ENCODE measurements at places on chromosomes 6 and 20.

GRCh38 chr6:41630946-41631345 is 7.3 kb upstream of the MDFI start:
- DNase-seq, result no peak

DNA sequence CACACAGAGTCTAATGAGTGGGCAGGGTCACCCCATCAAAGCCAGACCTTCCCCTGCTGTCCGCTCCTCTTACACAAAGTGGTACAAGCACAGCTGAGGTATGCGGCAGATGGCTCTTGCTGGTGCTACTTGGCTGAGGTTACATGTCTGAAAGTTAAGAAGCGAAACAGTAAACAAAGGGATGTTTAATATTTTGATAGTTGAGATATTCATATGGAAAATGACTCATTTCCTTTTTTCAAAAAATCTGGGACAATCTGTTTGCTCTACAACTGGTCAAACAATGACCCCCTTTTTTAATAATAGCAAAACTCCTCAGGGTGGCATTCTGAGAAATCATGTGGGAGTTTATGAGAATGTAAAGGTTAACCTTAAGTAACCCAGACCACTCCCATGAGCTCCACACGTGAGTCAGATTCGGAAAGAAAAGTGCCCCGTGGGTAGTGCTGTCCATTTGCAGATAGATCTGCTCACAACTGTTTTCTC is 245.3 kb downstream of the TBXT start:
- DNase-seq, result no peak

- no peak for DNase-seq
Measured at GRCh38 chr6:33957131-33957891, 153.5 kb upstream of the MLN start.

DNA sequence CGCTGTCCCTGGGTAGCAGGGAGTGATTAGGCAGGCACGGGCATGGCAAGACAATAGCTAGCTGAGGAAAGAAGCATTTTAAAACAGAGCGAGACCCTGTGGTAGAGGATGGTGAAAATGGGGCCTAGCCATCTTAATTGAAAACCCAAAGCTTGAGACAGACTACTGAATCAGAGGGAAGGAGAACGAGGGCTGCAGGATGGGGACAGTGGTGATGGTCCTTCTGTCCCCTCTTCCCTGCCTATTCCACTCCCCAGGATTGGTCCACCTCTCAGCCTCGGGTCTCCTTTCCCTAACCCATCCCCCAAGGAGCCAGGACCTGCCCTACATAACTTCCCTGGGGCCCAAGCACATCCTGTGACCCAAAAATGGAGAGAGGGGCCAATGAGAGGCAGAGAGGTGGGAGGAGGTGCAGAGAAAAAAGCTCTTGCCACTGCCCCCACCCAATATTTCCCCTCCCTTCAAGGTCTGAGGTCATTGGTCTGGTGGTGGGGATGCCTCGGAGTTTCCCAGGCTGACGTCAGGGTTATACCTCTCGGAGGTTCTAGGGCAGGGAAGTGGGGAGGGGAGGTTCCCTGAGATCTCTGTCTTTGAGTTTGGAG is 884 bp upstream of the CUTA start:
- DNase-seq, result no peak

DNA sequence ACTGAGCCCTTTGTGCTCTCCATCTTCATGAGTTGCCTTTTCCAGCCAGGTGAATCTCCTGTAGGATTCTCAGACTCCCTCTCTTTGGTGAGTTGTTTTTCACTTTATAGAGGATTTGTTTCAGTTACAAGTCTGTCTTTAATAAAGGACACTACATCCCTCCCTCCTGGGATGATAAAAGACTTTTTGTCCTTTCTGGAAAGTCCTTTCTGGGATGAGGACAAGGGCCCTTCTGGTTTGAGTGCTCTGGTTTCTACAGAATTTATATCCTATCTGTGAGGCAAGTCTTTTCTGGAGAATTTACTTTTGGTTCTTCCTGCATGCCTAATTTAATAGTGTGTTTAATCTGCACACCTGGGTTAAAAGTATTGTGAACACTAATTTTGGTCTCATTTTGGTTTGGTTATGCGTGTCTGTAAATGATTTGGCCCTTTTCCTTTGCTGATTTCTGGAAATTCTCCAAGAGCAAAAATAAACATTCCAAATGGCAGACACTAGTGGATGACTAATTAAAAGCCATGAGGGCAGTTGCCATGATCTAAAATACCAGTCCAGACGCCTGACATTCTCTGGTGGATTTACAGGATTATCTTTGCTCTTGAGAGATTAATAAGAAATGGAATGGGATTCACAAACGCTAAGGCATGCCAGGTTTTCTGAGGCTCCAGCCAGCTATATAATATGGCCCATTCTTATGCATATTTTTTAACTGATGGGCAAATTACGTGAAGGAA is 44.8 kb downstream of the TCP11 start:
- no peak for DNase-seq

- no peak for DNase-seq
Measured at GRCh38 chr6:20211941-20212391, 303 bp downstream of the MBOAT1 start.

- DNase-seq, result no peak
Measured at GRCh38 chr20:846894-847278, 13.4 kb downstream of the FAM110A start.

DNA sequence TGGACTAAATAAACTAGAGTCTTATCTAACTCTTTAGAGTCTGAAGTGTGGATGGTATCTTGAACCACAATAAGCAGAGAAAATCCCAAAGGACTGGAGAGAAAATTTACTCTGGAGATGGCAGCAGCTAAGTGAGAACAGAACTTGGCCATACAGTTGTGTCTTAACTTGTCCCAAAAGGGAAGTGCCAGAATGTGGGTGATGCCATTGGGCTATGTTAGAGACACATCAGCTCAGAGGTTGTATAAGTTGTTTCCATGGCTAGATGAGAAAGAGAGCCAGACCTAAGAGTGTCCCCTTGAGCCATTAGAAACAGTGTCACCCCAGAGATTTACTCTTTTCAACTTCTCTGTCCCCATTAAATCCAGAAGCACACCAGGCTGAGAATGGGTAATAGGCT is 36.2 kb downstream of the FOXO3 start:
- no peak for DNase-seq

- no peak for DNase-seq
Measured at GRCh38 chr6:166825553-166826145, 130.7 kb downstream of the RNASET2 start.
